Activated naive CD4-positive, alpha-beta T cell treated with anti-CD3 and anti-CD28 coated beads, Interleukin-2, amount 50 U/mL, for 72 hours (primary cell): ENCODE measurements at places on chromosomes 11 and 22. TPM values are rescaled to one million over a fixed set of nuclear protein-coding genes. Genes with fewer than 3 reads are reported as not detected.

Gene ZNRD2
- total RNA-seq: 44.3 TPM

Gene RASSF10
- total RNA-seq: not detected

Gene RAB39A
- total RNA-seq: 1.1 TPM

Gene EHF
- not detected for total RNA-seq

Gene MAJIN
- total RNA-seq: 0.45 TPM

Gene OR6A2
- total RNA-seq: 0.09 TPM

Gene OR8D4
- not detected for total RNA-seq

Gene IL17REL
- total RNA-seq: 0.12 TPM

Gene BCO2
- 5.3 TPM for total RNA-seq

Gene SLC6A5
- total RNA-seq: not detected

Gene OR4A5
- not detected for total RNA-seq

Gene MRGPRD
- not detected for total RNA-seq

Gene YDJC
- total RNA-seq: 26.9 TPM

Gene LGR4
- total RNA-seq: 0.08 TPM

Gene KLHL35
- not detected for total RNA-seq

Gene TESMIN
- total RNA-seq: 8.8 TPM

Gene OR8G5
- not detected for total RNA-seq

Gene NXPE4
- not detected for total RNA-seq

Gene CLDN25
- not detected for total RNA-seq

Gene GALNT18
- 2.0 TPM for total RNA-seq

Gene LUZP2
- total RNA-seq: not detected

Gene WT1
- not detected for total RNA-seq

Gene OR52B4
- not detected for total RNA-seq

Gene FAM180B
- not detected for total RNA-seq

Gene PAX6
- not detected for total RNA-seq

Gene PLAAT2
- total RNA-seq: not detected

Gene CCDC81
- total RNA-seq: 0.66 TPM

Gene GSTT2B
- not detected for total RNA-seq

Gene ANGPTL5
- total RNA-seq: not detected

Gene GLYAT
- total RNA-seq: not detected
